Bone marrow (tissue), 2 donors: ENCODE measurements at places on chromosomes 6 and 20.

DNA sequence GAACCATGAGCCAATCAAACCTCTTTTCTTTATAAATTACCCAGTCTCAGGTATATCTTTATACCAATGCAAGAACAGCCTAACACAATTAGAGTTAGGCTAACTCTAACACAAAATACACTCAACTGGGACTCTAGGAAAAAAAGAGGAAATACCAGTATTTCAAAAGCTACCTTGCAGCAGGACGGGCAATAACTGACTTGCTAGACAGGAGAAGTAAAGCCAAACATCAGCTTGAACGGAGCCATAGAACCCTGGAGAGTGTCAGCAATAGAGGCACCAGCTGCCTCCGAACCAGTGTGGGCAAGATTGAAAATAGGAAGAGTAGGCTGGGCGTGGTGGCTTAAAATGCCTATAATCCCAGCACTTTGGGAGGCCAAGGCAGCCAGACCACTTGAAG is 162.0 kb upstream of the SOX4 start:
- no peak for DNase-seq

DNA sequence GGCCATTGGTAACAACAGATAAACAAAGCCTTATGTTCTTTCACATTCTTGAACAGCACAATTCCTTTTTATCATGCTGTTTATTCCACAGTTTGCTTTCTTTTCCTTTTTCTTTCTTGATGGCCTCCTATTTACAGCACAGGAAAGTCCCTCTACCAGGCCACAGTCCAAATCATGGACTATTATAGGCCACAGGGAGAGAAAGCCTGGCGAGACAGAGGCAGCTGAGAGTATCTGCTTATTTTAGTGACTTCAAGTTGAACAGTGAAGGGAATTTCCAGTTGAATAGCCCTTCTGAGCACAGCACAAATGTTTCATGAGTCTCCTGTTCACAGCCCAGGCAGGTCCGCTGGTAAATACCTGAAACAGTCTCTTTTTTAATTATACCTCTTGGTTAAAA is 263.7 kb upstream of the ARID1B start:
- no peak for DNase-seq

DNA sequence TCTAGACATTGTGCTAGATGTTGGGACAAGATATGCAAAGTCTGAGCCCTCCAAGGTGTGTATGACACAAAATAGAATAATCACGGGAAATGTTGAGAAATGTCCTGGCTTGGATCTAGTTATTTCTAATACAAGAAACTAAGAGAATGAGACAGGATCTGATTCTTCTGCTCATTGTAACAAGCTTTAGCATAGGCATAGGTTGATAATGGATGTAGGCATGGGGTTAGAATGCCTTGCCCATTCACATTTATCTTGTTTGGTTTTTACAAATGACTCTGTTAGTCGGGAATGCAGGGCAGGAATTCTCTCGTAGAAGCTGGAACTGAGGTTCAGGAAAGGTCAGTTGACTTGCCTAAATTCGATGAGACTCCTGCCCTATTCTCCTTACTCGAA is 1.5 kb upstream of the SLC26A8 start:
- no peak for DNase-seq

DNA sequence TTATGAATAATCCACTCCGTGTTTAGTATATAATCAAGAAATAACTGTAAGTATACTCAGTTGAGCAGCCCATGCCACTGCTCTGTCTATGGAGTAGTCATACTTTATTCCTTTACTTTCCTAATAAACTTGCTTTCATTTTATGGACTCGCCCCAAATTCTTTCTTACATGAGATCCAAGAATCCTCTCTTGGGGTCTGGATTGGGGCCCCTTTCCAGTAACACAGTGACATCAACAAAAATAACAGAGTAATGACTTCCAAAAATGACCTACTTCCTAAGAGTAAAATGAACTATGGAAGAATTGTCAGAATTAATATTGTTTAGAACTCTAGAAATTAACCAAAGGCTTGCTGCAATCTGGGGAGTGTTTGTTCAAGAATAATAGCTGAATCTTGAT is 8.8 kb downstream of the OR2H1 start:
- no peak for DNase-seq

- no peak for DNase-seq
Measured at GRCh38 chr6:24831771-24832716, 33.3 kb upstream of the ARMH2 start.

DNA sequence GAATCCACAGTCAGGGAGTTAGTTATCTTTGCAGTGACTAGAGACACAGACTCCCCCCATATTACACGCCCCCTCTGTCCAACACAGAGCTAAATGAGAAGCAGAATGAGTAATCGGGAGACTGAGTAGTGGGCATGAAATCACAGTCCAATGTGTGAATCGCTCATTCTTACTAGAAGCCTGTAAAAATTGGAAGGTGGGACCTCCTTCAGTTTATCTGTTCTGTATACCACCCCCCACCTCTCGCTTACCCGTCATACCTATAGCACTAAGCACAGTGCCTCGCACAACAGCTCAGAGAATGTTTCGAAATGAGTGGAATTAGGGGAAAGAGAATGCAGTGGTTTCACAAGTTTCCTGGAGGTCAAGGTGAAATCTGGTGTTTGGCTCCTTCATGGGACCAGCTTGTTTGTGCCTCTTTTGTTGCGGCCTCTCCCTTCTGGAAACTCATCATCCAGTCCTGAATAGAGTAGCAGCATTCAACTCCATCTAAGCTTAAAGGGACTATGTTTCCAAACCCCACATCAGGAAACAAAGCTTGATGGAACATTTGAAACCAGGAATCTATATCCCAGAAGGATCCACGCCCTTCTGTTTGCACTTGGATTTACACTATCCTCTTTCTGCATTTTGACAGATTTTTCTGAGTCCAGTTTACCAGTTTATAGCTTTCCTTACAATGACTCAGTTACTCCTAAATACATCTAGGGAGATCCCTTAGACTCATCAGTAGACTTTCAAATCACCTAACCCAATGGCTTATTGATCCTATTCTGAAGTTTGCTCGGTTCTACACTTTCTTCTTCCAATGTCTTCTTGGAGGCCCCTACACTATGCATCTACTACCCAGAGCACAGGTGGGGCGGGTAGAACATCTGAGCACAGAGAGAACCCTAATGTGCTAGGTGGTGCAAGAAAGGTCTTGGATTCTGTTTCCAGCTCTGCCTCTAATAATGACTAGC is 59.2 kb upstream of the PIM1 start:
- no peak for DNase-seq

GRCh38 chr6:149995971-149996370 is 29.4 kb downstream of the RAET1L start:
- DNase-seq: no peak
